ENCODE measurements at places on chromosomes 3 and 15.

DNA sequence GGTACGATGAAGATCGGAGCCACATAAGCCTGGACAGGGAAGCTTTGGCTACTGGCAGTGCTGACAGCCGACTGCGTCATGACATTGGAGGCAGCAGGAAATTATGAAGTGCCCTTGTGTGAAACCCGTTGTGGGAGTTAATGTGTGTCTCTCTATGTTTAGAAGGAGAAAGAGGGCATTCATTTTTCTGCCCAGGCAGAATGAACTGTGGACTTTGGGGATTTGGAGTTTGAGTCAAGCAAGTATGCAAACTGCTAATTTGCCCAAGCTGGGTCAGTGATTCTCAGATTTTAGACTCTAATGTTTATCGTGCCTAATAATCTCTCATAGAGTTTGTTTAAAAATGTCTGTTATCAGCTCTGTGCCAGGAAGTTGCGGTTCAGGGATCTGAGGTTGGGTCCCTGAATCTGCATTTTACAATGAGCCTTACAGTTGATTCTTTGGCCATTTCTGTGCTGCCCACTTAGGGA, 5.6 kb downstream of the CTXND1 start:
- DNase-seq: no peak

GRCh38 chr3:139559541-139559940, 20.0 kb upstream of the RBP1 start:
- DNase-seq: no peak

DNA sequence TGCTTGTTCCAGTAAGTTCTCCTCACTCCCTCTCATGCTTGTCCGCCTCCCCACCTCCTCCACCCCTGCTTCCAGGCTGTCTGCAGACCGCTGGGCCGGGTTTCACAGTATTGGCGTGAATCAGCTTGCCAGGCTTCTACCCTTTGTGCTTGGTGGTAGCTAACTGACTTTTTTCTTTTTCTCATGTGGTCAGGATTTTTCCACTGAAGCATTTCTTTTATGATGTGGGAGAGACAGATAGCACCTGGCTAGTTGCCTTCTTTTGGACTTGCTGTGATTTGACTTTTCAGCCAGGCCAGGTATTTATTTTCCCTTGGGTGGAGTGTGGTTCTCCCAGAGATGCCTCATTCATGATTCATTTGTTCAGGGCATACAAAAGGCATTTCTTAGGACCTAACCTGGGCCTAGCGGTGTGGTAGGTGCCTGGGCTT, 60.6 kb downstream of the ST6GAL1 start:
- no peak for DNase-seq

DNA sequence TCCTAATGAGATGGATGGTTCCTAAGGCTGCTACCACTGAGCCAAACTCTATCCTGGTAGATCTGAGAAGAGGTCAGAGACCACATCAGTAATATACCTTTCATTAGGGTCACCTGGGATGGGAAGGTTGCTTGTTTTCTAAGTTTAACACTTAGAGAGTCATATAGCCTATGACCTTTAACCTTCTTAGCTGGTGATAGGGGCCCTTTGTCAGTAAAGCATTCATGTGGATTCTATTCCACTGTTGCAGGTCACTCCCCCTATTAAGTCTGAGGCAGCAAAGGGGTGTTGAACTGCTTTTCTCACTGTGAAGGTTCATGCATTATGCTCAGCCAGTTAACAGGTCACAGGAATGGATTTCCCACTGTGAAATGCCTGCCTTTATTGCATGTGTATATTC, 6.1 kb upstream of the ZNF609 start:
- no peak for DNase-seq

DNA sequence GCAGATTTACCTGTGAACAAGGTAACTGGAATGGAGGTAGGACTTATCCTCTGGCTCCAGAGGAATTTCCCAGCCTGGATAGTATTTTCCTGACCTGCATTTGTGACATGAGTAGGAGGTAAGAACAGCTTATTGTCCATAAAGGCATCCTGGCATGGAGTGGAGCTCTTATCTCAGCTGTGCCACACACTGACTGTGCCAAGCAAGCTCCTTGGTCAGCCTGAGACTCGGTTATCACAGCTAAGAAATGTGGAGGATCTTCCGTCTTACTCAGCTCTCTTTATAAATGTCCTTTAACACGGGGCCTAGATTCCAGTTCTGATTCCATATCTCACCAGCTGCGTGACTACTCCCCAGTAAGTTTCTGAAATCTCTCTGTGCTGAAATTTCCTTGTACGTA, 38.9 kb downstream of the SLCO3A1 start:
- DNase-seq: no peak

DNA sequence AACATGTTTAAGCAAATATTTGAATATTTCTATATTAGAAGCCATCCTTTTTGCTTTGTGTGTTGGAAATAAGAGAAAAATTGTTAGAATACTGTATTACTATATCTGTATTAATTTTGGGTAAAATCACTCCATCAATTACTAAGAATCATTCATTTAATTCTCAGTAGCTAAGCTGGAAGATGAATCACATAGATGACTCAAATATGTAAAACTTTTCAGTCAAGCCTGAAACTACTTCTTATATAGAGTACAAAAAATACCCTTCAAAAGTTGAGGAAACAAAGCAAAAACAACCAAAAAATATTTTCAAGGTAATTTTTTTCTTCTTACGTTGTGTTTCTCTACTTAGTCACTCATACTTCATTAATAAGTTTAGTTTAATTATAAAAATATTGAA, 205.7 kb upstream of the ROBO1 start:
- no peak for DNase-seq

GRCh38 chr15:32855942-32856341, 138.1 kb downstream of the GREM1 start:
- DNase-seq: peak; percentile 99

- no peak for DNase-seq
Measured at GRCh38 chr3:13217253-13217652, 144.0 kb upstream of the IQSEC1 start.

DNA sequence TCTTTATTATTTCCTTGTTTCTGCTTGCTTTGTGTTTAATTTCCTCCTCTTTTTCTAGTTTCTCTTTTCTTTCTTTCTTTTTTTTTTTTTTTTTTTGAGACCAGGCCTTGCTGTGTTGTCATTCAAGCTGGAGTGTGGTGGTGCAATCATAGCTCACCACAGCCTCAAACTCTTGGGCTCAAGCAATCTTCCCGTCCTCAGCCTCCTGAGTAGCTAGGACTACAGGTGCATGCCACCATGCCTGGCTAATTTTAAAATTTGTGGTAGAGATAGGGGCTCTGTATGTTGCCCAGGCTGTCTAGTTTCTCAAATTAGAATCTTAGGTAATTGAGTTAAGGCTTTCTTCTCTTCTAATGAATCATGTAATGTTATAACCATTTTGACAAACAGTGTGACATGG, 22.4 kb downstream of the SLMAP start:
- DNase-seq: no peak

- no peak for DNase-seq
Measured at GRCh38 chr3:83946554-83946953, 1012.2 kb upstream of the CADM2 start.

GRCh38 chr3:143810166-143810952, 37.9 kb downstream of the SLC9A9 start:
- DNase-seq: no peak

DNA sequence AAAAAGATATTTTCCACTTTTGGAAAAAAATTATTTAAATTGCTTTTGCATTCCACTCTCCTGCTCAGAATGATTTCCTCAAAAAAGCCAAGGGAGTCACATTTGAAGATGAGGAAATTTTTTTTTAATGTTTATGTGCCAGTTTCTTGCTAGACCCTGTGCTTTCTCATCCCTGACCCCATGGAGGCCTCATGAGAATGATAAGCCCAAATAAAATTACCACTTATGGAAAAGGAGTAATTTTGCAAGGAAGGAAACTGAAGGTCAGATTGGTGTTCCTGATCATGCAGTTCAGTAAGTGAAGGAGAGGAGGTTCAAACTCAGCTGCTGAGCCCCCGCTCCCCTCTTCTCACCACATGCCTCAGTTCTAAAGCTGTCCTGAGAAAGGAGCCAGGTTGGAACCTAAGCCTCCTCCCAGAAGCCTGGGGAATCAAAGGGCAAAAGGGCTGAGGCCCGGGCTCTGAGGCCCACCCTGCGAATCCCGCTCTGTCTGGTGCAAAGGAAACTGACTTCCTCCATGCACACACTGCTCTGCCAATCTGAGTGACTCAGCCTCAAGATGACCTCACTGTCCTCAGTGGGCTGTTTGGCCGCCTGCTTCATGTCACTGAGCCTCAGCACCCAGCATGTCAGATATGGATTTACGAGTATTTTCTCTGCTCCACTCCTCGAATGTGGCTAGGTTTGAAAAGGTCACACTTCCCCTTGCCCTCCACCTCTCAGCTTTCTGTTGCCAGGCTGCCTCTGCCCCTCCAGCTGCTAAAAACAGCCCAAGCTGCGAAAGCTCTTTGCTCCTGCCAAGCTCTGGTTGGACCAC, 56.9 kb upstream of the FLNB start:
- DNase-seq: no peak

DNA sequence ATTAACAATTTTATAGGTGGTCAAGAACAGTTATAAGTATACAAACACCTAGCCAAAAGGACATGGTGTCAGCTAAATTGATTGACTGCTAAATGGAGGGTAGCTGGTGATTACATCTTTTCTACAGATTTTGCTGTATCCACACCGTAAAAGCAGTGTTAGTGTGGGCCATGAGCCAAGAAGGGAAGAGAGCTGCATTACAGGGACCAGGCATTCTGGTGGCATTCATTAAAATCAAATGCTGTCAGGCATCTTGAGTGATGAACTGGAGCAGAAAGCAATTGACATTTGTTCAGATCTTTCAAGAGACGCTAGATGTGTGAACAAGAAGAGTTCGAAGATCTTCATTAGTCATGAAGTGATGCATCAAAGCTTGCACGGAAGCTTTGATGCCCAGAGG, 177.9 kb downstream of the ARPP21 start:
- DNase-seq: no peak

- peak; percentile 2 for DNase-seq
Measured at GRCh38 chr3:162729686-162730085, 1233.1 kb downstream of the OTOL1 start.

DNA sequence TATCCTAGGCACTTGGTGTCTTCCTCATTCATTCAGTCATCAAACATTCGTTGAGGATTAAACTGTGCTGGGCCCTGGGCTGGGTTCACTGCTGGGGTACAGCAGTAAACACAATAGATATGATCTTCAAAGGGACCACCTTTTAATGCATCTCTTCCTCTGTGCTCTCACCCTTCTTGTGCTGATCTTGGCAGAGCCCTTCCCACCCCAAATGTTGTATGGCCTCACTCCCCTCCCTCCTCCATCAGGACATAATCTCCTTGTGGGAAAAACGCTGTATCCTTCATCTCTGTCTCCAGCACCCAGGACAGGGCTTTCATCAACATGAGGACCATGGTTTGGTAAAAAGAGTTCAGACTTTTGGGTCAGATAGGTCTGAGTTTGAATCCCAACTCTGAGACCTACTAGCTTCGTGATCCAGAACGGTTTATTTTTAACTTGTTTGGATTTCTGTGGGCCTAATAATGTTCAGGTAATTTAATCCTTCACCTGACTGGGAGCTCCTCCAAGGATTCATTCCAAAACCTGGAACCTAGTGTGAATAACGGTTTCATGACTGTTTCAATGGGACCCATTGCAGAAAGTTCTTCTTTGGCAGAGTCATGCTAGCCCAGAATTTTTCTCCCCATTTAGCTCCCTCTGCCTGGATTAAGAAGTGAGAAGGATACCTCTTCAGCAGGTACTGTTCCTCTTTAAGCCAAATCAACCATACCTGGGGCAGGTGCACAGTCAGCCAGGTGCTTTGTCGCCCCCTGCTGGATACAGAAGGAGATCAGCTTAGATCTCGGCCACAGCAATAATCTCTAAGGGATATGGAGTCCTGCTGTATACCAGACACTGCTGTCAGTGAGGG, 5.2 kb upstream of the WNT7A start:
- no peak for DNase-seq

GRCh38 chr3:66673293-66673692, 172.5 kb upstream of the LRIG1 start:
- no peak for DNase-seq

GRCh38 chr3:123432832-123433523, 15.9 kb downstream of the ADCY5 start:
- DNase-seq: no peak

DNA sequence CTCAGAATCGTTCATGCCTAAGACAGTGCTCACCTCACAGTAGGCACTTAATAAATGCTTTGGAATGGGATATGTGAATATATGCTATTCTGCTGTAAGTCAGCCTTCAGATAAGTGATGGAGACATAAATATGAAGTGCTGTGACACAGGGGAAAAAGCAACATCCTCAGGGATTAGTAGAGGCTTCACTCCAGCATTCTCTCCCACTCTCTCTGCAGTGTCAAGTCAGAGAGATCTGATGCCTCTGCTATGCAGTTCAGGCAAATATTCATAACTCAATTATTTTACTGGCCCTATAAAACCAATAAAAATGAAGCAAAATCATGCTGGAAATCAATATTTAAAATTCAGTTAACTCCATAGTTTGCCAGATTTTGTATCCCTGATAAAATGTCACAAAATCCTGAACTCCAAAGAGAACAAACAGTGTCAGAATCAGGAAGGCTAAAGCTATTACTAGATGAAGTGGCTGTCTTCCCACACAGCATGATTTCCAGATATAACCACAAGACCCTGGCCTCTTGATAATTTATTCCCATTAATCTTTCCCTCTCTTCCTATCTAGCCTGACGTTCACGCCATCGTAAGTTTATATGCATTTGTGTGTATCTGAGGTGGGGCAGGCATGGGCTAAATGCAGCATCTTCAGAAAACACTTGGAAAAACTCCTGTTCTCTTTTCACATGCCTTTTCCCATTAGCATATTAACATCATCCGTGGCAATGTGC, 278.9 kb upstream of the ATP11B start:
- DNase-seq: no peak

GRCh38 chr3:76107935-76108570, 322.7 kb upstream of the ZNF717 start:
- peak; percentile 4 for DNase-seq

DNA sequence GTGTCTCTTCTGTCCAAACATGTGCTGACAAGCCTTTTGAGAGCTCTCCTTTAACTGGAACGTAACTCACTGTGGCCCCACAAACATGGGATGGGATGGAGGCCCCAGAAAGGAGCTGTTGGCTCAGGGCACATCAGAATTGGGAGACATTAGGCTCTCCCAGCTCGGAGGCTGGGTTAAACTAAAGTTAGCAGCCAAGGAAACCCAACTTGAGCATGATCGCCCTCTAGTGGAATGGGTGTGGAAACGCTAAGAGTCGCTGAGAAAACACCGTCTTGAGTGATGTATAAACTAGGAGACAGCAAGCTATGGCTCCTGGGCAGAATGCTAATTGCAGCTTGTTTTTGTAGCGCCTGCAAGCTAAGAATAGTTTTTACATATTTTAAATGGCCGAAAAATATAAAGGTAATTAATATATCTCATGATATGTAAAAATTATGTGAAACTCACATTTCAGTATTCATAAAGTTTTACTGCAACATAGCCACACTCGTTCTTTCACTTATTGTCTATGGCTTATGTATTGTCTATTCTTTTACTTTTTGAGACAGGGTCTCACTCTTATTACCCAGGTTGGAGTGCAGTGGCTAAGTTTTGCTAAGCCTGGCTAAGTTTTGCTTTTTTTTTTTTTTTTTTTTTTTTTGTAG, 138.8 kb upstream of the HACD2 start:
- DNase-seq: no peak

- DNase-seq: no peak
Measured at GRCh38 chr3:148366743-148367410, 330.8 kb upstream of the AGTR1 start.

GRCh38 chr3:156862338-156862737, 36.2 kb downstream of the LEKR1 start:
- no peak for DNase-seq

All from AG04449 (cell line).